ENCODE measurements at places on chromosomes 7 and 10.

- no peak for DNase-seq
Measured at GRCh38 chr10:14380746-14381145, 50.0 kb upstream of the FRMD4A start.

GRCh38 chr7:8277394-8277982 is 15.5 kb upstream of the ICA1 start:
- DNase-seq = no peak

- DNase-seq = no peak
Measured at GRCh38 chr10:57830877-57831560, 436.7 kb downstream of the IPMK start.

- no peak for DNase-seq
Measured at GRCh38 chr10:47354165-47354564, 6.0 kb downstream of the RBP3 start.

GRCh38 chr10:381805-382204 is 246.6 kb downstream of the ZMYND11 start:
- no peak for DNase-seq

GRCh38 chr10:75438275-75438674 is 6.9 kb downstream of the LRMDA start:
- no peak for DNase-seq

DNA sequence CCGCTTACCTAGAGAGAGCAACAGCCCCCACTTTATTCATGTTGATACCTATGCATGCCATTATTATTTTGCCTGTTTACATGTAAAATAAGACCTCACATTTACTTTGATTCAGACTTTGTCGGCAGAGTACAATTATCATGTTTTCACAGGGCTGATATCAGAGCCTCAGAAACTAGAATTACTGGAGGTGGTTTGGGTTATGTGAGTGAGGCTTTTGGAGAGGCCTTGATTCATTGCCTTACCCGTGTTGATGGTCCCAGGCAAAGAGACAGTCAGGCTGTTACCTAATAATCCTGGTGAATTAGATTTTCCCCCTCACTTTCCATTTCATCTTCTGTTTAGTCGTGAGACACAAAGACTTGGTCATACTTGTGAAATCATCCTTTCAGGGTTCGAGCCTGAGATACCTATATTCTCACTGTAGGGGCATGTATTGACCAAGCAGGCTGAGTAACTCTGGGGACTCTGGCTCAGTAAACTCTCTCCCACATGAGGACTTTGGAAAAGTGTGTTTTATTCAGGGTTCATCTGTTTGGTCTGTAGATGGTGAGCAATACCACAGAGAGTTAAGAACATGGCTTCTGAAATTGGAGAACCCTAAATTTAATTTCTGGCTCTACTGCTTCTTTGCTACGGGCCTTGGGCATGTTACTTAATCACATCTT is 150.9 kb downstream of the CELF2 start:
- no peak for DNase-seq

- no peak for DNase-seq
Measured at GRCh38 chr10:48455392-48456151, 149.1 kb downstream of the MAPK8 start.

GRCh38 chr10:117653170-117653515 is 110.6 kb downstream of the EMX2 start:
- peak; percentile 17 for DNase-seq

- peak; percentile 13 for DNase-seq
Measured at GRCh38 chr10:103888113-103888841, 29.7 kb downstream of the STN1 start.

Data from GOT3 (cell line).